ENCODE measurements at places on chromosomes 5 and 9. TPM values are rescaled to one million over a fixed set of nuclear protein-coding genes. Genes with fewer than 3 reads are reported as not detected.

- no peaks in the 10 kb centered on the region for H3K36me3 ChIP-seq
- no peaks in the 10 kb centered on the region for H3K27me3 ChIP-seq
- no peak overlapping the region for H3K4me3 ChIP-seq
- no peaks in the 10 kb centered on the region for H3K4me1 ChIP-seq
- H3K27ac ChIP-seq = no peak overlapping the region
Observed at GRCh38 chr5:148186248-148187003, 16.4 kb upstream of the SPINK6 start.

GRCh38 chr5:156328766-156329165 is 1.8 kb downstream of the SGCD start:
- peaks cover 10% of the 10 kb centered on the region for H3K4me1 ChIP-seq
- no peak for DNase-seq
- H3K4me3 ChIP-seq = peak overlapping the region; percentile 72
- H3K27me3 ChIP-seq = no peaks in the 10 kb centered on the region
- peaks cover 11% of the 10 kb centered on the region for H3K36me3 ChIP-seq

DNA sequence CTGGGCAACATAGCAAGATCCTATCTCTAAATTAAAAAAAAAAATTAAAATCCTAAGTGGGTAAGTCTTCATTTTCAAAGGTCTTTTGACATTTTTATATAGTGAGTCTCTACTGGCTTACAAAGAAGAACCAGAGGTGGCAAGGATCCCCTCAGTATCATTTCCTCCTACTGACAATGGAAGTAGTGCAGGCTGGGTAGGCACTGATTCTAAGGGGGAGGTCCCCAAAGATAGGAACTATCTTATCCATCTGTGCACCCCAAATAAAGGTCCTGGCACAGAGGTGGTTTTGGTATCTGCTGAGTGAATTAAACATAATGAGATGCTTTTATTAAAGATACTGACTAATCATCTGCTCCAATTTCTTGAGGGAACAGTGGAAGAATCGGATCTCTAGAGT is 4.2 kb downstream of the FAM193B start:
- H3K27me3 ChIP-seq = no peaks in the 10 kb centered on the region
- H3K4me1 ChIP-seq = peaks cover 28% of the 10 kb centered on the region
- DNase-seq = no peak
- H3K36me3 ChIP-seq = peaks cover 5% of the 10 kb centered on the region

DNA sequence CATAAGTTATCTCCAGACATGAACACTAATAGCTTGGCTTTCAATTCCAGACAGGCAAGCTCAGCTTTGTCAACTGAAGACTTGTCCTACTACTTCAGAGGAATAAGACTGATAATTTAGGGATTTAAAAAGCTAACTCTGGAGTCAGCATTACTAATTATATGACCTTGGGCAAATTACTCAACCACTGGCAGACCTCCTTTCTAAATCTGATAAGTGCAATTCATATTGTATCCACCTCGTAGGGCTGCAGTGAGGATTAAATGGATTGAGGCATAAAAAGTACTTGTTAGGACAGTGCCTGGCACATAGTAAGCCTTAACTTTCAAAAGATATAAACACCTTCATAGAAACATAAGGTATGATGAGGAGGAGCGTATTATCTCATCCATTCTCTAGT is 104.4 kb downstream of the KLHL3 start:
- no peaks in the 10 kb centered on the region for H3K27me3 ChIP-seq
- no peaks in the 10 kb centered on the region for H3K4me1 ChIP-seq
- no peak for DNase-seq
- H3K27ac ChIP-seq = no peak overlapping the region

- H3K36me3 ChIP-seq = no peaks in the 10 kb centered on the region
- DNase-seq = no peak
- no peak overlapping the region for H3K4me3 ChIP-seq
- H3K4me1 ChIP-seq = no peaks in the 10 kb centered on the region
Observed at GRCh38 chr9:109609060-109609459, 111.0 kb upstream of the PTPN3 start.

DNA sequence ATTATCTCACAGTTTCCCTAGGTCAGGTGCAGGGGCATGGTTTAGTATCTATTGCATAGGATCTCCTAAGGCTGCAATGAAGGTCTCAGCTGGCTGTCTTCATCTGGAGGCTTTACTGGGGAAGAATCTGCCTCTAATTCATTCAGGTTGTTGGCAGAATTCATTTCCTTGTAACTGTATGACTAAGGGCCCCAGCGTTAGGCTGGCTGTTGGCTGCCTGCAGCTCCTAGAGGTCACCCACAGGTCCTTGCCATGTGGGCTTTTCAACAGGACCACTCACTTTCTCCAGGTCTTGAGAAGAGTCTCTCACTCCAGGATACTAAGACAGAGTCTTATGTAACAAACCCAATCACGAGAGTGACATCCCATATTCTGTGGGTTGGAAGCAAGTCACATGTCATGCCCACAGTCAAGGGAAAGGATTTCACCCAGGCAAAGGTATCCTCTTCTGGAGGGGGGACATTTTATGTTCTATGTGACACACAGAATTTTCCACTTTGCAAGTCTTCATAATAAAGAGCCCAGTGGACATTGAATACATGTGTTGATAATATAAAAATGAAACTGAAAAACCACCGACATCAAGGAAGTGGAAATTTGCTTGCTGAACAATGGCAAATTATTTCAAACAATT is 38.2 kb downstream of the HMHB1 start:
- no peaks in the 10 kb centered on the region for H3K27me3 ChIP-seq
- H3K4me1 ChIP-seq = no peaks in the 10 kb centered on the region
- no peak overlapping the region for H3K4me3 ChIP-seq
- H3K27ac ChIP-seq = no peak overlapping the region
- DNase-seq = no peak

DNA sequence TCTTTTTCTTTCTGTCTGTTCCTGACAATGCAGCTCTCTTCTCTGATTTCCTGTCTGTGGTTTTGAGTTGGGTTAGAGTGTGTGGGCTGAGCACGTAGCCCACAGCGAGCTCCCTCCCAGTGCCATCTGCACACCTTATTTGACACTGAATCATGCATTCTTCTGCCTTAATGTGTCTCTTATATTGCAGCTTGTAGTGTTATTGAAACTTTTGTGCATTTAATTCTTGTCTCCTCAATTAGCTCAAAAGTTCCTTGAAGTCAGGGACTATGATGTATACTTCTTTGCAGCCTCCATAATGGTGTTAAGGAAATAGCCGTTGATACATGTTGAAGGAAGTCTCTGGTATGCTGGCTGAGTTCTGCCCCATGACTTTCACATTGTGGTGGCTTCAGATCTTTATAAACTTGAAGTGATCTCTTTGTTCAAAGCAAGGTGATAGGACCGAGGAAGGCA is 576.2 kb upstream of the CLINT1 start:
- no peak overlapping the region for H3K4me3 ChIP-seq
- H3K27ac ChIP-seq = no peak overlapping the region
- no peaks in the 10 kb centered on the region for H3K36me3 ChIP-seq
- no peaks in the 10 kb centered on the region for H3K4me1 ChIP-seq
- no peak for DNase-seq

- no peak overlapping the region for H3K27ac ChIP-seq
- no peak overlapping the region for H3K4me3 ChIP-seq
- DNase-seq = no peak
- 0 out of 2 replicates have a peak, but pooled peaks cover 2% of the 10 kb centered on the region for H3K27me3 ChIP-seq
- H3K36me3 ChIP-seq = no peaks in the 10 kb centered on the region
Observed at GRCh38 chr9:99398241-99398640, 176.2 kb downstream of the SEC61B start.

ORM2 gene
- polyA plus RNA-seq = not detected

Data from IMR-90 (cell line).